ENCODE measurements at places on chromosomes 13 and 19. TPM values are rescaled to one million over a fixed set of nuclear protein-coding genes. Genes with fewer than 3 reads are reported as not detected.

DNA sequence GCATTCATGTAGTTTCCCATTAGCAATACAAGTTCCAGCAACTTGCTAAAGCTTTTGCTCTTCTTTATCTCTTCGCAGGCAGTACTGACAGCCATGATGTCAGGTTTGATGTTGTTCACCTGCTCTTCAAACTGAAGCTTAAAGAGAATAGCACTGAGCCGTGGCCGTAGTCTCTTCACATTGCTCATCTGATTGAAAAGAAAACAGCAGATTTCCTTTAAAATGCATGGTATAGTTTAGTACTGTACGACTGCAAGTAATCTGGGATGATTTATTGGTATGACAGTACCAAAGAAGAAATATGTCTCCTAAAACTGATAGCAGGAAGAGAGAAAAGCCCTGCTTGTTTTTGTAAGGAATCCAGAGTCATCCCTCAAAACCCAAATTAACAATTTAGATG is 284.4 kb downstream of the DIAPH3 start:
- no peaks in the 10 kb centered on the region for H3K36me3 ChIP-seq
- no peaks in the 10 kb centered on the region for H3K4me1 ChIP-seq
- no peak for DNase-seq
- H3K27ac ChIP-seq: no peak overlapping the region

DNA sequence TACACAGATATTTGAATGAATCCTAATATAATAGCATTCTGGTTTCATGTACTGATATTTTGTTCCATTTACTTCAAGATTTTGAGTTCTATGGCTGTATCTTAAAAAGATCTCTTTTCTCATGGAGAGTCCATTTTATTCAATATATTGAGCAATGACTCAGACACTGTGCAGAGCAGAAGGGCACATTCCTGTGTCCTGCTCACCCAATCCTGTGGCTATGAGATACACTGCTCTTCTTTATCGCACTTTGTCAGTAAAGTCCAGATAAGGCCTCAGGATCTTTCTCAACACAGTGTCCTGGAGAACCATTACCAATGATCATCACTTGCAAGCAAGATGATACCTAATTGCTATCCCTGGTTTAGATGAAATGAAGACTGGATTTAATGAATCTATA is 155.0 kb downstream of the CYSLTR2 start:
- H3K27me3 ChIP-seq: no peaks in the 10 kb centered on the region
- H3K4me1 ChIP-seq: no peaks in the 10 kb centered on the region
- no peaks in the 10 kb centered on the region for H3K36me3 ChIP-seq
- H3K4me3 ChIP-seq: no peak overlapping the region

GRCh38 chr19:16330368-16330801 is 5.8 kb downstream of the KLF2 start:
- no peaks in the 10 kb centered on the region for H3K36me3 ChIP-seq
- H3K27ac ChIP-seq: no peak overlapping the region
- peaks cover 44% of the 10 kb centered on the region for H3K4me1 ChIP-seq
- no peak overlapping the region for H3K4me3 ChIP-seq

DNA sequence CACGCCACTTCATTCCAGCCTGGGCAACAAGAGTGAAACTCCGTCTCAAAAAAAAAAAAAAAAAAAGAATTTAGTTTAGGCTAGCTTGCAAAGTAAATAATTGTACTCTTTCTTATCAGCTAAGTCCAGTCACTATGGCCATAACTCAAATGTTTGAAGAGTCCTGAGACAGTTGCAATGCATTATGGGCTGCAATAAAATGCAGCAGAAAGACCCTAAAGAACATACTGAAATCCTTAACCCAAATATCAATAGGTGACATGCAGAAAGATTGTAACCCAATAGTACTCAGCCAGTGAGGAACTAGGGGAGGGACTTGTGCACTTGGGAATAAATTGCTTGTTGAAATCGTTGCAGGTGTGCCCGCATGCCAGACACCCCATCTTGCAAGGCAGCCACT is 20.9 kb upstream of the FFAR2 start:
- H3K4me1 ChIP-seq: no peaks in the 10 kb centered on the region
- H3K27ac ChIP-seq: no peak overlapping the region
- DNase-seq: no peak
- H3K36me3 ChIP-seq: no peaks in the 10 kb centered on the region
- H3K4me3 ChIP-seq: no peak overlapping the region
- H3K27me3 ChIP-seq: no peaks in the 10 kb centered on the region

DNA sequence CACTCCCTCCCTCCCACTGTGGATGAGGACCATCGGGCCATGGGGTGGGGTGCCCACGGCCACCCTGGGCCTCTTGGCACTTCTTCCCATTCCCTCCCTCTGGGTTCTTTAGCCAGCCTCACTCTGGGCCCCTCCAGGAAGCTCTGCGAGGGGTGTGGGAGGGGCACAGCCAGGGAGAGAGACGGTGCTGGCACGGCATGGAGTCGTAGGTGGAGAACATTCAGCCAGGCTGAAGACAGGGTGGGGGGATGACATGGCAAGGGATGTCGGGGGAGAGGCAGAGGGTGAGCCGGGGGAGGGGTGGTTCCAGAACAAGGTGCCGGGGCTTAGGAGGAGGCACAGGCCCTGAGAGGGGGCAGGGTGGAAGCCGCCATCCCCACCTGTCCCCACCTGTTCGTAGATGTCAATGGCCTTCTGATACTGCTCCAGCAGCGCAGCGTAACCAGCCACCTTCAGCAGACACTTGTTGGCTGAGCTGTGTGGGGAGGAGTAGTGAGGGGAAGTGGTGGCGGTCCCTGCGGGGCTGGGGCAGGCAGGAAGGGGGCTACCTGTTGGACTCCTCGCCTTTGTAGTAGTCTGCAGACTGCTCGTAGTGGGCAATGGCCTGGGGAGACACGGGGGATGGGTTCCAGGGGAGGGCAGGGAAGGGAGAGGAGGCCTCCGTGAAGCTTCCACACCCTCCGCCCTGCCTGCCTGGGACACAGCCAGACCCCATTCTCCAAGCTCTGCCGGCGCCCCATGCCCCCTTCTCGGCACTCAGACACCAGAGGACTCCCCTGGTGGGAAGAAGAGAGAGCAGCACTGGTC is 8.8 kb upstream of the KPTN start:
- no peak for DNase-seq
- H3K27me3 ChIP-seq: no peaks in the 10 kb centered on the region
- no peaks in the 10 kb centered on the region for H3K36me3 ChIP-seq
- no peak overlapping the region for H3K4me3 ChIP-seq

DNA sequence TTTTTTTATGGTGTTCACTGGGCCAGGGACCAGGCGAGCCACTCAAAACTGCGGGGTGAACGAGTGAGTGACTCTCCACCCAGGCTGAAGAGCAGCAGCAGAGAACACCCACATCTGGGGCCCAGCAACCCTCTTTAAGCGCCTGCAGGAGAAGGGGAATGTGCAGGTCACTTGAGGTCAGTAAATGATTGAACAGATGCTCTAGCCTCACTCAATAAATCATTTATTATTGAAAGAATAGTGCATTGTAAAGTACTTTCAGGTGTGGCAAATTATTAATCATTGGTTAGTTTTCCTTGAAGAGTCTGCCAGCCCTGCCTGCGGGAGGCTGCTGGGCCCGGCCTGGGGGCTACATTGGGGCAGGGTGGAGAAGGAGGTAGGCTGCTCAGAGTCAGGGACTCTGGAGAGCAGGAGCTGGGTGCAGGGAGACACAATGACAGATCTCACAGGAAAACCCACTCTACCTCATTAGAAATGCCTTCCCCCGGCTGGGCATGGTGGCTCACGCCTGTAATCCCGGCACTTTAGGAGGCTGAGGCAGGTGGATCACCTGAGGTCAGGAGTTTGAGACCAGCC is 42.5 kb downstream of the ABCC4 start:
- H3K36me3 ChIP-seq: no peaks in the 10 kb centered on the region
- no peaks in the 10 kb centered on the region for H3K27me3 ChIP-seq
- H3K27ac ChIP-seq: no peak overlapping the region
- DNase-seq: no peak
- H3K4me3 ChIP-seq: no peak overlapping the region
- H3K4me1 ChIP-seq: no peaks in the 10 kb centered on the region

DNA sequence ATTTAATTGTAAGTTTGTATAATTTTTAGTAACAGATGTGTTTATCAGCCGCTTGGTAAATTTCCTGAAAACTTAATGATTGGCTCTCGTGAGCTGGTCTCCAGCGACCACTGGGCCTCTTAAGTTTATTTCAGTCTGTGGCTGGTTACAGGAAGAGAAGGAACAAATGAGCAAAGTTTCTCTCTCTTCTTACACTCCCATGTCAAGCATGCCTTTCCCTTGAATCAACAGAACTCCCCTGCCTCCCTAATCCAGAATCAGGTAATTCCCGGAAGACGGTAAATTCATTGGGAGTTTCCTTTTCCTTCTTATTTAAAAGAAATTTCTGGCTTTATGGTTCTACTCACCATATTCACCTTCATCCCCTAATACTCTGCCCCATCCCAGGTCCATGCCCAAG is 52.5 kb upstream of the POMP start:
- H3K4me3 ChIP-seq: no peak overlapping the region
- no peak overlapping the region for H3K27ac ChIP-seq
- no peaks in the 10 kb centered on the region for H3K4me1 ChIP-seq
- DNase-seq: no peak
- no peaks in the 10 kb centered on the region for H3K27me3 ChIP-seq
- no peaks in the 10 kb centered on the region for H3K36me3 ChIP-seq

DNA sequence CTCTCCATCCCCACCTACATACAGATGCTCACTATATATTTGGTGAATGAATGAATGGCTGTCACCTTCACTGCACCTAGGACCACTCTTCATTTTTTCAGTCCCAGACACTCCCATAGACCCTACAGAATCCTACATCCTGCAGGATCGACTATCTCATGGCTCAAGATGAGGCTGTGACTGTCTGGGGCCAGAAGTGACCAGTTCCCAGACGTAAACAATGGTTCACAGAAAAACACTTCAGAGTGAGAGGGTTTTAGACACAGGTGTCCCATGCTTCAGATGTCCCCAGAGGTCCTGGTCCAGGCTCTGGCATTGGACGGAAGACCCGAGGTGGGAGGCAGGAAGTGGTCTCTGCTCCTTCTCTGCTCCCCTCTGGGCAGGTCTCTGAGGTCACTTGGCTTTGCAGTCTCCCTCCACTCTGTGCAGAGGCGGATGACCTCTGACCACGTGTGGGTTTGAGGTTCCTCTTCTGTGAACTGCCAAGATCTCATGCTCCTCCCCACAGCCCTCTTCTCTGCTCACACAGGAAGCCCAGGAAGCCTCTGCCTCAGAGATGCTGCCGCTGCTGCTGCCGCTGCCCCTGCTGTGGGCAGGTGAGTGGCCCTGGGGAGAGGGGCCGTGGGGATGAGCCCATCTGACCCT is 24.9 kb downstream of the SIGLEC7 start:
- DNase-seq: no peak
- H3K4me3 ChIP-seq: no peak overlapping the region
- no peaks in the 10 kb centered on the region for H3K27me3 ChIP-seq
- no peak overlapping the region for H3K27ac ChIP-seq

DNA sequence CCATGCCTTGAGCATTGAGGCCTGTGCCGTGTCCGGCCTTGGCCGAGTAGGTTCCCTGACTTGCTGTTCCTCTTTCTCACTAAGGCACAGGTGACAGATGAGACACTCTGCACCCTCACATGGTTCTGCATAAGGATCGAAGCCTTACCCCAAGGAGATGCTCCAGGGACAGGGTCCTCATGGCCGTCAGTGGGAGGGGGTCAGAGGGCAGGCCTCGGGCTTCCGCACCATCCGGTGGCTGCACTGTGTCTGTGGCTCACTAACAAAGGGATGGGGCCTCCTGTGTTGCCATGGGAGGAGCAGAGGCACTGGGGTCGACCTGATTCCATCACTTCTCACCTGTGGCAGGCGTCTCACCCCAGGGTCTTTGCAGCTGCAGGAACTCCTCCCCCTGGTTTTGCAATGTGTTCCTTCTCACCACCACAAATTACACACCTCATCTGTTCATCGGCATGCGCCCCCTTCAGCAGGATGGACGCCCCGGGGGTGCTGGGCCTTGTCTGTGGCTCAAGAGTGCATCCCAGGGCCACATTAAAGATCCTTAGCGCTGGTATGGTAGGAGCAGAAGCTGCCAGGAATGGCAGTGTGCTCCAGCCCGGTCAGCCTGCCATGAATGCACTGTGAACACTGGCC is 113.3 kb upstream of the SOX1 start:
- H3K27ac ChIP-seq: no peak overlapping the region
- H3K4me3 ChIP-seq: no peak overlapping the region
- DNase-seq: peak; percentile 64

DNA sequence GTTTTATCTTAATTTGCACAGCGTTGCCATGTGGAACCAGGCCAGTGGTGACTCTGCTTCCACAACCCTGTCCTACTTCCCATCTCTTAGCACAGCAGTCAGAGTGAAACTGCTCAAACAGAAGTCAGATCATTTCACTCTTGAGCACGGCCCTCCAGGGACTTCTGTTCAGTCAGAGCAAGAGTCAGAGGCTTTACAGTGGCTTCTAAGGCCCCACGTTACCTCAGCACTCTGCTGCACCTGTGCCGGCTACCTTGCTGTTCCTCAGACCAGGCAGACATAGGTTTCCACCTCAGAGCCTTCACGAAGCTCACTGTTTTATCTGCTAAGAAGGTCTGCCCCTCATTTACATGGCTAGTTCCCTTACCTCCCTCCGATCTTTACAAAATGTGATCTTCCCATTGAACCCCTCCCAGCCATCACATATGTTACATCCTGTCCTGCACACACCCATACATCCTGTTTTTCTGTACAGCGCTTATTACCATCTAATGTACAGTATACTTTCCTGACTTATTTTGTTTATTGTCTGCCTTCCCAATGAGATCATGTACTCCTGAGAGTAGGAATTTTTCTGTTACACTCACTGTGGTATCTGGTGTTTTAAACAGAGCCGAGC is 41.6 kb downstream of the TM9SF2 start:
- H3K4me1 ChIP-seq: no peaks in the 10 kb centered on the region
- DNase-seq: no peak
- no peaks in the 10 kb centered on the region for H3K27me3 ChIP-seq
- H3K4me3 ChIP-seq: no peak overlapping the region
- H3K36me3 ChIP-seq: no peaks in the 10 kb centered on the region
- no peak overlapping the region for H3K27ac ChIP-seq

DNA sequence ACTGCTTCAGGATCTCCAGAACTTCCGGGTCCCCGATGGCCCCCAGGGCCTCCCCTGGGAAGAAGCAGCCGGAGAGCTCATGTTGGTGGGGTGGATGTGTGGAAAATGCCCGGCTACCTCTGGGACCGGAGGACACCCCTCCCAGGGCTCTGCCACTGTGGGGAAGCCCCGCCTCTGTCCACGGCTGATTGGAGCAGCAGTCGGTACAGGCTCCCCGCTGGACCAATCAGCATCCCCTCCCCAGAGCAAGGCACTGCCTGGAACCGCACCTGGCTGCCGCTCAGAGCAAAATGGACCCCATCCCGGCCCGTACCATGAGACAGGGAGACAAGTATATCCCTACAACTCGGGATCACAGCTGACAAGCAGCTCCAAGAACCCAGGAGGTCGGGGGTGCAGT is 6.4 kb downstream of the DOHH start:
- DNase-seq: no peak
- no peak overlapping the region for H3K4me3 ChIP-seq
- H3K4me1 ChIP-seq: peaks cover 13% of the 10 kb centered on the region
- H3K36me3 ChIP-seq: peaks cover 34% of the 10 kb centered on the region

The C2CD4C gene
- total RNA-seq: 2.2 TPM

The OR7C1 gene
- total RNA-seq: 0.74 TPM

The UGGT2 gene
- 33.4 TPM for total RNA-seq
